ENCODE measurements at places on chromosomes 3 and 15.

- DNase-seq: no peak
Measured at GRCh38 chr3:73280746-73281145, 219.3 kb downstream of the EBLN2 start.

- no peak for DNase-seq
Measured at GRCh38 chr3:53646723-53647122, 152.3 kb downstream of the CACNA1D start.

DNA sequence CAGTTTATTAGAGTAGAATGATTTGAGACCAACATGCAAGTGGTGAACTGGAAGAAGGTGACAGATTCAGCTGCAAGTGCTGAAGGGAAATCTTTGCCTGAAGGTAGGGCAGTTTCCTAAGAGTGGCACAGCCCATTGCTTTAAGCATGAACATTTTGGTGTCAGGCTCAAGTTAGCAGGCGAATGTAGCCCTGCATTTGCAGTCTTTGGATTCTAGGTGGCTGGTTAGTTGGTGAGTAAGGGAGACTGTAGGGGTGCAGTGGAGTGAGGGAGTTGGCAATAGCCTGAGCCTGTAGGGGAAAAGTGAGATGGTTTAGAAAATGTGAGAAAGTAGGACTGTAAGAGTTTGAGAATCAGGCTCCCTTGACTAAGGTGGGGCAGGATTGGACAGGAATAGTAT, 29.7 kb downstream of the UBE2E2 start:
- no peak for DNase-seq

DNA sequence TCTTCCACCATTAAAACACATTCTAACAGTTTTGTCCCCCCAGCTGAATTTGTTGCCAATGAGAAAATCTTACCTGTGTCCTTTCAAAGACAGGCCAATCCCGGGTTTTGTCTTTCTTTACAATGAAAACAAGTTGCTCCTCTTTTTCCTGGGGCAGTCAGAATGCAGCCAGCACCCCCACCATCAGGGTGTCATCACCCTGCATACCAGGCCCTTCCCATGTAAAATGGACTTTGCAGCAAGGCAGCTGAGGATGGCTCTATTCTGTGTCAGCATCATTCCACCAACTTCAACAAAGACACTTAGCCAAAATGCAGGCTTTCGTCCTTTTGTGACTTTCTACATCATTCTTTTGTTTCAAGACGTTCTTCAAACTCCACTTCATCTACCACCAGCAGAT, 490.9 kb downstream of the OCA2 start:
- DNase-seq: no peak

- no peak for DNase-seq
Measured at GRCh38 chr15:50068016-50068415, 51.0 kb downstream of the ATP8B4 start.

- DNase-seq: no peak
Measured at GRCh38 chr3:133119176-133119575, 81.0 kb downstream of the TMEM108 start.

- DNase-seq: peak; percentile 22
Measured at GRCh38 chr3:156150434-156151066, 30.2 kb downstream of the KCNAB1 start.

GRCh38 chr15:69762373-69763148, 309.9 kb downstream of the RPLP1 start:
- no peak for DNase-seq

GRCh38 chr15:67819636-67820035, 5.7 kb upstream of the SKOR1 start:
- DNase-seq: no peak

- DNase-seq: no peak
Measured at GRCh38 chr3:9179826-9180763, 69.4 kb downstream of the SRGAP3 start.

DNA sequence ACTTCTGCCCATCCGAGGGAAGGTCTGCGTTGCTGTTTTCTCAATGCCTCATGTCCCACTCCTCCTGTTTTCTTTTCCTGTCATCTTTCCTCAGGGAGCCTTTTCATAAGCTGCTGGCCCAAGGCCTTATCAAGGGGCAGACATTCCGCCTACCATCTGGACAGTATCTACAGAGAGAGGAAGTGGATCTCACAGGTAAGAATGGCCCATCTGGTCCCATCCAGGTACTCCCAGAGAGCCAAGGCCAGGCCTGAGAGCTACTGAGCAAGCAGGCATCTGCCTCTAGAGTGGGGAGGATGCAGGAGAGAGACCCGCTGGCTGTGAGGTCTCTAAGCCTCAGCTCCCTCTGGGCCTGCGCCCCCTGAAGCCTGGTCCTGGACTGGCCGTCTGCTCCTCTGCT, 81.5 kb upstream of the LIMD1 start:
- no peak for DNase-seq

DNA sequence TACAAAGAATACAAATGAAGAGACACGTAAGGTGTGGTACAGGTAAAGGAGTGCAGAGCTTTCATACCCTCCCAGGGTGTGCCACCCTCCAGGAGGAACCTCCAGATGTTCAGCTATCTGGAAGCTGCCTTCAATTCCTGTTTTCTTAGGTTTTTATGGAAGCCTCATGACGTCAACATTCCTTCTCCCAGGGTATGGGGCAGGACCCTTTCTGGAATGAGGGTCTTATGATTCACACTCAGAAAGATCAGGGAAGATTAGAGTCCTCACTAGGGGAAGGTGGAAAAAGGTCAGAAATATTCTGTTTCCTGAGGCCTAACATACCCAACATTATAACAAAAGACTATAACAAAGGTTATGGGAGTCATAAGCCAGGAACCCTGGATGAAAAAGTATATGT, 99.8 kb upstream of the PLCL2 start:
- no peak for DNase-seq

DNA sequence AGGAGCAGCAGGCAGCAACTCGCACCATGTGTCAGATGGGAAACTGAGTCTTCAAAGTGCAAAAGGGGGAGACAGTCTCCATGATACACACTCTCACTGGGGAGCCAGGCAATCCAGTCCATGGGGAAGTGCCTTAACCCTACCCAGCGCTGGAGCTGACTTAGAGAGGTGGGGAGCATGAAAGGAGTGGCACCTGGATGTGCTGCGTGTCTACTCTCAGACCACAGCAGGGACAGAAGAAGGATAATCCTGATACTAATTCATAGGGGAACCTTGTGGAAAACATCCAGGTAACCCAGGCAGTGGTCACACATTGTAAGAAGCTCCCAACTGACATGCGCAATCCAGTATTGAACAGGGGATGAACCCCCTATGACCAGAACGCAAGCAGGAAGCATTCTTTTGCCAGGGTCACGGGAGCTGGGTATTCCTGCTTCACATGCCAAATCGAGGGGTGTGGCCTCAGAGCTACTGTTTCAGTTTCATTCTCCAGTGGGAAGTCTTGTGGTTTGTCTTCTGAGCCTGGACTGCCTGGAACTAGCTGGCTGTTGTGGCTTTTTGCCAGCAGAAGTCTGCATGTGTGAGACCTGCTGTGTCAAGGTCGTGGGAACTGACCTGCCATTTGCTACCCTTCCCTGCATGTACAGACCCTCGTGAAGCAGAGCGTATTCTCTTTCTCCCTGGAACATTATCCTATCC, 367.6 kb upstream of the NDN start:
- DNase-seq: no peak

GRCh38 chr3:17642474-17642873, 100.0 kb downstream of the TBC1D5 start:
- DNase-seq: no peak

DNA sequence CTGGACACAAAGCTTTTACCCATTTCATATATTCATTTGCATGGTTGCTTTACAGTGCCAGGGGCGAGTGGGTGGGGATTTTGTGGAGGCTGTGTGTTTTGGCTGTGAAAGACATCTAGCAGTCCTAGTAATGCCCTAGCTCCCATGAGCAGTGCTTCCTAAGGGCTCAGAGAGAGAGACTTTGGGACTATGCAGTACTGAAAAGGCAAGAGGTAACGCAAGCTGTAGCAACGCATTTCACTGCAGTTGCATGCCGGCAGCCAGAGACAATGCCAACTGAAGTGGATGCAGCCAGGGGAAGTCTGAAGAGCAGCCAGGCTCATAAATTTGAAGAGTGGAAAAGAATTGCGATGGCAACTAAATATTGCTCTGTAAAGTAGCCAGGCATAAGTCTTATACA, 27.4 kb upstream of the ATP10A start:
- DNase-seq: no peak

DNA sequence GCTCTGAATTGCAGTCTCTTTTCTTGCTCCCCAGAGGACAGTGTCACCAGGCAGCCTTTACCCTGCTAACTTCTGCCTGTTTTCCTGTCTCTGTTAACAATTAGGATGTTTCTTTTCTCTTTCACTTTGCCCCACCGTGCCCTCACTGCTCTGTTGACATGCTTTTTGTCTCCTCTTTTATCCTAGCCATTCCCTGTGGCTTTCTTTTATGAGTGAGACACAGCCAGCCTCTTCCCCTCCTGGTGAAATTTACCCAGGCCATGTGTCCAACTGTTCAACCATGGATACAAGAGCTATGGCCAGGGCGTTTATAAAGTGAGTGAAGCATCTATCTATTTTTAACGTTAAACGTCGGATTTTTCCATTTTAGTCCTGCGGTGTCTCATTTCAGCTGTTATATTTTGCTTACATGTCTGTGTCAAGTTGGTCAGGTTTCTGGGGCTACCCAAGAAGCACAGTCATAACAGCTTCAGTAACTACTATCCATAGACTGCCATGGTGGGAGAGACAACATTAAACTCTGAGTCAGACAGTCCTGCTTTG, 443.2 kb upstream of the AZI2 start:
- DNase-seq: no peak

GRCh38 chr3:118772547-118773011, 262.1 kb downstream of the IGSF11 start:
- DNase-seq: no peak

DNA sequence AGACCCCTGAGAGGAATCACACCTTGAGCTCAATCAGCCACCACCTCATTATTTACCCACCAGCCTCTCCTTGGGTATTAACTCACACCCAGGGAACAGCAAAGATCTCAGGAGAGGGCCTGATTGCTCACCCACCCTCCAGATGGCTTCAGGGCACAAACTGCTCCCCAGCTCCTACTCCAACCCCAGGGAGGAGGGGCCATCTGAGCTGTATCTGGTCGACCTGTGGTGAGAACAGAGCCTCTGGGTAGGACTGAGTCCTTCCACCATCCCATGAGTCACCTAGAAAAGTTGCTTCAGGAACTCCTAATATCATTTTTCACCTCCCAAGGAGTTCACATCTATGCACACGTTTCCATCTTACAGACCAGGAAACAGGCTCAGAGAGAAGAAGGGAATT, 44.8 kb upstream of the HES1 start:
- DNase-seq: no peak

DNA sequence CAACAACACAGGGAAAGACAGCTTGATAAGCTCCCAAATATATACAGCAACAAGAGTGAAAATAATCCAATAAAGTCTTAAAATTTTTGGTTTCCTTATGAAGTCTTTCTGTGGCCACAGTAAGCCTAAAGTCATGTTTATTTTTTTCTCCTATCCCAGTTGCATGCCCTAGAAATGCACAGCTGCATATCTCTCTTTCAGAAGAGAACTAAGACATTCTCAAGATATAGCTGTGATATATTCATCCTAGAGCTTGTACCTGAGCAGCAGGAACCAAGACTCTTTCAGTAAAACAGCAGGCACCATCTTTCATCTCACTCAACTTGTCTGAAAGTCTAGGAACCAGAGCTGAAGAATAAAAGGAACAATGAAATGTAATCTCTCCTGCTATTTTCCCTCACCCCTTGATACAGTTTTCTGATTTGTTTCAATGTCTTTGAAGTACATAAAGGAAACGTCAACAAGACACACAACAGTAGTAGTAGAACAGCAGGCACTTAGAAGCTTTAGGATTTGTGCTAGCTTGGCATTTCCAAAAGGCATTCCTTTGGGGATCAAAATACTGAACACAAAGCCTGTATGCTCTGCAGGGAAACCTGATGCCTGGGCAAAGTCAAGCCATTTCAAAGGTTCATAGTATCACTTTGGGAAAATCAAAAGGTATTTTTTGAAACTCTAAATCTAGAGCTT, 536.8 kb downstream of the PYDC2 start:
- no peak for DNase-seq

- DNase-seq: no peak
Measured at GRCh38 chr3:158732856-158733200, 571 bp upstream of the RARRES1 start.

DNA sequence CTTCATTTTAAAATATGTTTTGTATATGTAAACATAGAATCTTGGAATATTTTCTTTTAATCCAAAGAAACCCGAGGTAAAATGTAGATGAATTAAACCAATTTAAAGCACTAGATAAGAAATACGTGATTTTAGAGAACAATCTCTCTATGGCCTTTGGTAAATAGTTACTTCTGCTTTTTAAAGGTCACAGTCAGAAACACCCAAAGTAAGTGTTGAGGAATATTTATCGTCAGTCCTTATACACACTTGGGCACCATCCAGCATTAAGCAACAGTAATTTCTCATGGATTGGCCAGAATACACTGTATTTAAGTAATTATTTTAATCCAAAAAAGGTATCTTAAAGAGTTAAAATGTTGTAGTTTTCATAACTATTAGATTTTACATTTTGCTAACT, 713.2 kb downstream of the NLGN1 start:
- no peak for DNase-seq

- no peak for DNase-seq
Measured at GRCh38 chr3:120489421-120489820, 38.6 kb upstream of the FSTL1 start.

- no peak for DNase-seq
Measured at GRCh38 chr3:160448845-160449635, 546 bp downstream of the TRIM59 start.

- DNase-seq: no peak
Measured at GRCh38 chr15:39582286-39582976, 1.6 kb downstream of the THBS1 start.

- DNase-seq: no peak
Measured at GRCh38 chr3:46386205-46386604, 15.5 kb downstream of the CCR5 start.

DNA sequence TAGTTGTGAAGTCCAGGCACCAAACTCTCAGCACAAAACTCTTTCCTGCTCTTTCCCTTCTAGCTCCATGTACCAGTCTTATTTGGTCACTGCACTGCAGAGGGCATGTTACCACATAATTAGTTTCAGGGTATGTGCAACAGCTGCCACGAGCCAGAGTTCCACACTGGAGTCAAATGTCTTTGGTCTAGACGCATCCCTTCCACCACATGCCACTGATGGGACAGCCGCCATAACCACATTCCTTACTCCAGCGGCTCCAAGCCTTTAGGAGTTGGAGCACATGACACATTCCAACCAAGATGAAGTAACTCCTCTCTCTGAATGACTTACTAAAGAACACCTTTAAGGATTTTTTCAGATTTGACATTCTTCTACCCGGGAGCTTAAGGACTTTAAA, 153.4 kb downstream of the ERC2 start:
- DNase-seq: no peak

DNA sequence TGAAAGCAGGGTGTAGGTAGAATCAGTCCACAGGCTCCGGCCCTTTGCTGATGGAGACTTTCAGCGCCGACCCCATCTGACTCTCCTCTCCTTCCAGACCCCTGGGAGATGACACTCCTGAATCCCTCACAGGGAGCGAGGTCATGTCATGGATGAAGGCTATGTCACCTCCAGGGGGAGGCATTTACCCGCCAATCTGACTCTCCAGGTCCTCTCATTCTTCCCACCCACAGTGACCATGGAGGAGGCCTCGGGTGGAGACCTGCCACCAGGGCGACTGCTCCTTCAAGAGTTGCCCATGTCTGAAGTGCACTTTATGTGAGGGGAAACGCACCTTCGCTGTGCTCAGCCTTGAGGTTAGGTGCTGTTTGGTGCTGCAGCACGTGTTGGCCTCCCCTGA, 112.7 kb downstream of the KLF13 start:
- peak; percentile 32 for DNase-seq
